ENCODE measurements at places on chromosomes 5 and 9.

GRCh38 chr9:120729791-120730241 is 15.5 kb upstream of the MEGF9 start:
- no peak for DNase-seq

DNA sequence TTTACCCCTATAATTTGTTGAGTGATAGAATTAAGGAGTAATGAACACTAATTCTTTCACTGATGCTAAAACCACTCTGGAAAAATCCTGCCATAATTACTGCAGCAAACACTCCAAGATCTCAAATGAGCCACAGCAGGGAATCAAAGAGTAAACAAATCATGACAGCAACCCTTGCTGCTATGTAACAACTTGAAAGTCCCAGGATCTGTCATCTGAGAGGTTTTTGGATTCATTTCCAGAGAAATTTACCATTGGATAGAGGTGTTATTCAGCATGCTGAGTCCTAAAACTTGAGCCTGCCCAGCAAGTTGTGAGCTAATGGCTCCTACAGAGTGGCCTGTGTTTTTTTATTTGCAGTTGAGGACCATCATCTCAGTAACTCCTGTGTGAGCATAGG is 59.2 kb downstream of the PRLR start:
- no peak for DNase-seq

DNA sequence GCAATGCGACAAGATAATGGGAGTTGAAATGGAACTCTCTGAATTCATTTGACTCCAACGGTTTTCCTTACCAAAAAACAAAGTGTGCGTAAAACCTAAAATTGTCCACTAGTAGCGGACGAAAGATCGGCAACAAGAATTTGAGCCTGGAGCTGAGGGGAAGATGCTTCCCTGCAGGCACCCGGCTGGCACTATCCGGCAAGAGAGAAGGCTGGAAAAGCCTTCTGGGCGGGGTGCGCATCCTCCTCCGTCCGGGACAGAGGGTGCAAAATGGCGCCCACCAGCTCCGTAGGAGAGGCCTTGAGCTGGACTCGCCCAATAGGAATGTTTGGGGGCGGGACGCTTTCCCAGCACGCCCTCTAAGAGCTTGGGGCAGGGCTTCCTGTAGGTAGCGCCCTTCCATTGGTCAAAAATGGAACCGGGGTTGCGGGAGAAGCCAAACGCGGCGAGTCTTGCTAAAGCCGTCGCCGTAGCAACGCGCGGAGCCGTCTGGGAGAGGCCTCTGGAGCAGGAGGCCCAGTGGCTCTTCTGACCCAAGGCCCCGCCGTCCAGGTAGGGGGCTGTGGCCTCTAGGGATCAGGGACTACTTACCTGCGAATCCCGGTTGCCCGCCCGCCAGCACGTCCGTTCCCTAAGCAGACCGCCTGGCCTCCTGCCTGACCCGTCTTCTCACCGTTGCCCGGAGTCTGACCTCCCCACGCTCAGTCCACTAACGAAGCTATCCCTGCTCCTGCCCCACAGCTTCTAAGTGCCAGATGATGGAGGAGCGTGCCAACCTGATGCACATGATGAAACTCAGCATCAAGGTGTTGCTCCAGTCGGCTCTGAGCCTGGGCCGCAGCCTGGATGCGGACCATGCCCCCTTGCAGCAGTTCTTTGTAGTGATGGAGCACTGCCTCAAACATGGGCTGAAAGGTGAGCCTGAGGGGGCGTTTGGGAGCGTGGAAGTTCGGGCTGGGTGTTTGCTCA is 9.2 kb downstream of the RUFY1 start:
- DNase-seq, result peak; percentile 99

- DNase-seq, result no peak
Measured at GRCh38 chr5:119743927-119744326, 114.6 kb downstream of the FAM170A start.

- DNase-seq, result no peak
Measured at GRCh38 chr5:169201597-169201996, 99.3 kb downstream of the SLIT3 start.
